ENCODE measurements at places on chromosomes 7 and 10.

DNA sequence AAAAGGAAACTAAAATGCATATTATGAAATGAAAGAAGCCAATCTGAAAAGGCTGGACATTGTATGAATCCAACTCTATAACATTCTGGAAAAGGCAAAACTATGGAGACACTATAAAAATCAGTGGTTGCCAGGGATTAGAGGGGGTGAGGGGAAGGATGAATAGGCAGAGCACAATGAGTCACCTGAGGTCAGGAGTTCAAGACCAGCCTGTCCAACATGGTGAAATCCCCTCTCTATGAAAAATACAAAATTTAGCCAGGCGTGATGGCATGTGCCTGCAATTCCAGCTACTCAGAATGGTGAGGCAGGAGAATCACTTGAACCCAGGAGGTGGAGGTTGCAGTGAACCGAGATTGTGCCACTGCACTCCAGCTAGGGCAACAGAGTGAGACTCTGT, 324.8 kb upstream of the PHYHIPL start:
- no peak for DNase-seq

- DNase-seq = no peak
Observed at GRCh38 chr10:130418731-130419130, 282.5 kb downstream of the GLRX3 start.

DNA sequence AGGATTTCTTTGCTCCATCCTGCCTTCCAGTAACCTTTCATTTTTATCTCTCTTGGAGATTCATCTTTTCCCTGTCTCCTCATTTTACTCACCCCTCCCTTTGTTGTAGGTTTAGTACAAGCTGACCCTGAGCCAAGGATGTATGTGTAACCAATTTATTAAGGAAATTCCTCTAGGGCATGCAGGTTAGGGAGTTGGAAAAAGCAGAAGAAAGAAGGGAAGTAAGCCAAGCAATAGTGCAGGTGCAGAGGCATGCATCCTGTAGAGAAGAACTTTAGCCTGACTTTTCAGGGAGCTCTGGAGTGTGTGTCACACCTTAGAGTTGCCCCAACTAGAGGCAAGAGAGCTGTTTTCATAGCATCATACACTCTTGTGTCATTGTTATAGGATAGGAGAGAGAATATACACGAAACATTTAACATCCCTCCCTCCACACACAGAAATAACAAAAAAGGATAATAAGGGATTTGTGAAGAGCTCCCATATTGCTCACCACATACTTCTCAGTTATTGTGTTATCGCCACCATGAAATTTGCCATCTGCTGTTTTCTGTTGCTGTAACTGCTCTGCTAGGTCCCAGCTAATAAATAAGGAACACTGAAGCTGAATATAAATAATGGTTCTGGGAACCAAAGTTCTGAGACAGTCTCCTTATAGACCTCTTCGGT, 21.8 kb upstream of the SEMA3C start:
- no peak for DNase-seq

DNA sequence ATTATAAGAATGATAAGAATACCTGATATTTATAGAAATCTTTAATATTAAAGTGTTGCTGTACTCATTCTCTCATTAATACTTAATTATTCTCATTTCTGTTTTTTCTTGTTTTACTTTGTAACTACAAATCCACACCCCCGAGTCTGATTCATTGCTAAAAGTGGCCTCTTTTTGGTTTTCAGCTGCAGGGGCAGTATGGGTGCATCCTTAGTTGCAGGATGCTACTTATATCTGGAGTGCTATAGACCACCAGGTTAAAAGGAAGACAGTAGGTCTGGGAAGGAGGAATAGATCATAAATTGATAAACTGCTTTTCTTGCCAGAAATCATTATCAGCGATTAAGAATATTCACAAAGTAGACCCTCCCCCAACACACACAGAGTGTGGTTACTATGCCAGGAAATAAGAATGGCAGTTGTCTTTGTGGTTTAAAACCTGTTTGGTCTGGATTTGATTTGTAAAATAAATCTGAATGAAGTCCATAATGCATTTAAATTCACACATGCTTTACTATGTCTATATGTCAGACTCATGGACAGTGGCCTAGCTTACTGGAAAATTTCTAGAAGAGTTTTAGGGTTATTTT, 96.5 kb downstream of the NRF1 start:
- no peak for DNase-seq

- DNase-seq = peak; percentile 65
Observed at GRCh38 chr7:116809636-116810266, 52.6 kb upstream of the CAPZA2 start.

DNA sequence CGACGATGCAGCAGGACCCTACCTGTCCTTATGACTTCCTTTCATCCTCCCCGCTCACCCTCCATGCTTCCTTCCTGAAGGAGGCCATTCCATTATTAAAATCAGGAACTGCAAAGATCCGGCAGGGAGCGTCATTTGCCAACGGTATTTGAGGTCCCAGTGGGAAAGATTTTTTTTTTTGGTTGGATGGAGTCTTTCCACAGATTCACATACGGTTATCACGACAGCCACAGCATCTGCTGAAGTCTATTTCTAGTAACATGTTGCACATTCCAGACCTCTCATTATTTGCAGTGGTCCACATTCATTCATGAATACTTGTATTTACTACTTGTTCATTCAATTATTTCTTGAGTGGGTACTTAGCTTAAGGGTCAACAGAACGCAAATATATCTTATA, 94.7 kb upstream of the LYZL2 start:
- DNase-seq = peak; percentile 35

All from fibroblast of skin of scalp (primary cell).